ENCODE measurements at places on chromosomes 13 and 19.

DNA sequence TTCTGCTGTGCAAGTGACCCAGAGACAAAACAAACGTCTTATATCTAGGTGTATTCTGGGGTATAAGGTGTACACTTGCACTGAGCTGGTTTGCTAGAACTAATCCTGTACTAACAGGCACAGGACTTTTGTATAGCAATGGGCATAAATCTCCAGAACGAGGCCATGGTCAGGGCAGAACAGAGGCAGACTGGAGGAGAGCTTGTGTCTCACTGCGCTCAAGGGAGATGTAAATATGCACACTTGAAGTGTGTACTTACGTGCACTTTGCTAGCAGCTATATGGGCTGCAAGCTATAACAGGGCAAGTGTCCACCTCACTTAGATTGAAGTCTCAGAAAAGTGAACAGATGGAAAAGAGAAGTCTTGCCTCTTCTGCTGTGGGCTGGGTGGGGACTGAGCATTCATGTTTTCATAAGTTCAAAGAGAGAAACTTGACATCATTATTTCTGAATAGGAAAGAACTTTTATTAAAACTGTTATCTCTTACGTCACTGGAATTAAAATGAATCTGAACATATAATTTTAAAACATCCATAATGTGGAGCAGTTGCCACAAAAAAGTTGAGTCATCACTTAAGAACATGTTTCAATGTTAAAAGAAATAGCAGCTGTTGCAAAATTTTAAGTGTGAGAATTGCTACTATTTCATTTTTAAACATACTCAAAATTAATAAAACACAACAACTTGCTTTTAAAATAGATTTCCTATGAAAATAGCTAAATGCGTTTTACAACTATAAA lies 888.3 kb downstream of the PCDH9 start:
- H3K4me1 ChIP-seq, result peaks cover 20% of the 10 kb centered on the region
- DNase-seq, result no peak
- no peaks in the 10 kb centered on the region for H3K27me3 ChIP-seq
- H3K27ac ChIP-seq, result no peak overlapping the region
- no peak overlapping the region for H3K4me3 ChIP-seq

DNA sequence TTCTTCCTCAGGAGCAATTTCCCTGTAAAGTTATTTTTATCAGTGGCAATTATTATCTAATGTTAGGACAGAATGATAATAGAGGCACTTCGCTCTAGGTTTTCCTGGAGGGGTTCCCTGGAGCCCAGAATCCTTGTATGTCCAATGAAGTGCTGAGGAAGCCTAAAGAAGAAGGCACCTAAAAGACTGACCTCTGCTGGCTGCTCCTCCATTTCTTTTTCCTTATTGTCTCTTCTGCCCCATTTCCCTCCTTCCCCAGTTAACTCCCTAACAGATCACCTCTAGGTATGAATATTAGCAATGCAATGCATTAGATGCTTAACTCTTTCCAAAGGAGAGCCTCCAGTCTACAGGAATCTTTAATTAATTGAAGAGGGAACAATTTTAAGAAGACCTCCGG lies 985.4 kb downstream of the DIAPH3 start:
- H3K27me3 ChIP-seq, result no peaks in the 10 kb centered on the region
- no peaks in the 10 kb centered on the region for H3K4me1 ChIP-seq
- H3K4me3 ChIP-seq, result no peak overlapping the region
- H3K27ac ChIP-seq, result no peak overlapping the region
- DNase-seq, result peak; percentile 11

DNA sequence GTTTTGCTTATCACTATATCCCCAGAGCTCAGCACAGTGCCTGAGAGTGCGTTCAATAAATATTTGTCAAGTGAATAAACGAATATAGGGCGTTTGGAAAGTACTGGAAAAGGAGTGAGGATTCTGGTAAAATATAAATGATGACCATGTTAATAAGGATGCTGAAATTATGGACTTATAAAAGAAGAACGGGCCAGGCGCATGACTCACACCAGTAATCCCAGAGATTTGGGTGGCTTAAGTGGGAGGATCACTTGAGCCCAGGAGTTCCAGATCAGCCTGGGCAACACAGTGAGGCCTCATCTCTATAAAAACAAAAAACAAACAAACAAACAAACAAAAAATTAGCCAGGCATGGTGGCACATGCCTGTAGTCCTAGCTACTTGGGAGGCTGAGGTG lies 198.1 kb downstream of the VWA8 start:
- no peaks in the 10 kb centered on the region for H3K4me1 ChIP-seq
- DNase-seq, result no peak
- no peak overlapping the region for H3K27ac ChIP-seq
- no peaks in the 10 kb centered on the region for H3K27me3 ChIP-seq
- H3K4me3 ChIP-seq, result no peak overlapping the region

GRCh38 chr13:113623491-113624234 lies 34.3 kb downstream of the ATP4B start:
- DNase-seq, result no peak
- H3K36me3 ChIP-seq, result peaks cover 12% of the 10 kb centered on the region
- no peak overlapping the region for H3K4me3 ChIP-seq
- no peaks in the 10 kb centered on the region for H3K4me1 ChIP-seq
- no peak overlapping the region for H3K27ac ChIP-seq

- H3K4me1 ChIP-seq, result no peaks in the 10 kb centered on the region
- no peaks in the 10 kb centered on the region for H3K36me3 ChIP-seq
- no peak overlapping the region for H3K27ac ChIP-seq
- no peak for DNase-seq
Observed at GRCh38 chr19:47362321-47362720, 13.2 kb downstream of the DHX34 start.

DNA sequence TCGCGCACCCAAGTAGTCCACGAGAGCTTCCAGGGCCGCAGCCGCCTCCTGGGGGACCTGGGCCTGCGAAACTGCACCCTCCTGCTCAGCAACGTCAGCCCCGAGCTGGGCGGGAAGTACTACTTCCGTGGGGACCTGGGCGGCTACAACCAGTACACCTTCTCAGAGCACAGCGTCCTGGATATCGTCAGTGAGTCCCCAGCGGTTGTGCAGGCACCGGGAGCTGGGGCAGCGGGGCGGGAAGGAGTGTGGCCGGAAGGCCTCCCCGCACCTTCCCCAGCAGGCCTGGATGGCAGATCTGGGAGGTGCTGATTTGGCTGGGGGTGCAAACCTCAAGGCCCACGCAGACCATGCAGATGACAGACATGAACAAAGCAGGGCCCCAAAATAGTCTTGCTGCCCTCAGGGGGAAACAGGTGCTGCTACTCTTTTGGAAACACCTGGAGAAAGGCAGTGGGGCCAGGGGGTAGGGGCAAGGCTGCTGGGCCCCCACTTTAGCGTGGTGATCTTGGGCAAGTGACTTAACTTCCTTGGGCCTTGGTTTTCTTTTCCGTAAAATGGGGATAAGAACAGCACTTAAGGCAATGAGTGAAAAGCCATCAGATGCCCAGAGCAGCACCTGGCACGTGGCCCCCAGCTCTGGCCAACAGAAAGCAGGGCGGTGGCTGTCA lies 4.0 kb downstream of the MAG start:
- no peak overlapping the region for H3K4me3 ChIP-seq
- H3K4me1 ChIP-seq, result peaks cover 2% of the 10 kb centered on the region
- no peaks in the 10 kb centered on the region for H3K27me3 ChIP-seq
- DNase-seq, result no peak
- H3K36me3 ChIP-seq, result no peaks in the 10 kb centered on the region
- H3K27ac ChIP-seq, result no peak overlapping the region

GRCh38 chr19:23787106-23787505 lies 28.4 kb upstream of the ZNF681 start:
- H3K27me3 ChIP-seq, result no peaks in the 10 kb centered on the region
- H3K36me3 ChIP-seq, result no peaks in the 10 kb centered on the region
- no peak overlapping the region for H3K27ac ChIP-seq
- H3K4me1 ChIP-seq, result no peaks in the 10 kb centered on the region
- DNase-seq, result no peak

DNA sequence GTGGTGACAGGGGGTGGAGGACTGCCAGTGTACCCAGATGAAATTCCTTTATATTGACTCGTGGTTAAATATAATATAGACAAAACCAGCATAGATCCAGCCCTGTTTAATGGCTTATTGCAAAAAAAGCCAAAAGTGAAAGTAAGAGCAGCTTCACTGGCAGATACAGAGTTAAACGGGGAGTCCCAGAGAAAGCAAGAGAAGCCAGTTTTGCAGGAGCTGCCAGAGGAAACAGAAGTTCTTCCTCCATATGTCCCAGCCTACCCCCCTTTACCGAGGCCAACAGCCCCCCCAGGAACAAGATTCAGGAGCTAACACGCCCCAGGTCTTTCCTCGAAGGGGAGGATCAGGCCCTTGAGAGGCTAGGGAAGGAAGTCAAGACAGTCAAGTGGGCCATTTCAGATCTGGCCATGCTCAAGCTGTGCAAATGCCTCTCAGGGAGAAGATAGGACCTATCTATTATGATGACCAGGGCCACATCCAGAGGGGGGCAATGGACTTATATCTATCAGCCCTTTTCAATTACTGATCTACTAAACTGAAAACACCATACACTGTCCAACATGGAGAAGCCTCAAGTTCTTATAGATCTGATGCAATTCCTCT lies 47.2 kb upstream of the ZNF737 start:
- H3K4me3 ChIP-seq, result no peak overlapping the region
- H3K27ac ChIP-seq, result no peak overlapping the region

DNA sequence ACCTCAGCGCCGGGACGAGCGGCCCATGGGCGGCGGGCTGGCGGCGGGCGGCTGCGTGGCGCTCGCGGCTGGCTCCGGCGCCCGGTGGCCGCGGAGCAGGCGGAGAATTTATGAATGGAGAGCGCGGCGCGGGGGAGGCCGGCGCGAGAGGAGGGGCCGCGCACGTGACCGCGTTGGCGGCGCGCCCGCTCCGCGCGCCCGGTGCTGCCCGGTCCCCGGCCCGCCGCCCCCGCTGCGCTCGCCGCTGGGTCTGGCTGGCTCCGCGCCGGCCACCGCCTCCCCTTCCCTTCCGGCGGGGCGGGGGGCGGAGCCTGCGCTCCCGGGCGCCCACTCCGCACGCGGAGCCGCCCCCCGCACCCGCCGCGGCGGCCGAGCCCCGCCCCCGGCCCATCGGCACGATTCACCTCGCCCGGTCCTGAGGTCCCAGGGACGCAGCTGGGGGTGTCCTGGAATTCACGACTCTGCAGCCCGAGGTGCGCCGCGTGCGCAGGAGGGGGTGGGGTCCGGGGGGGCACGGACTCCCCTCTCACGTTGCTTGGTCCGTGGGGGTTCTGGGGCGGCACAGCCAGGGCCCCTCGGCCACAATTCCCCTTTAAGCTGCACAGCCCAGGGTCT lies at the start of gene CBARP:
CBARP (minus strand) TSS at position 252 of the 615 bp plus-strand sequence. CDS start 1,905 bp downstream, outside the sequence.
- DNase-seq, result peak; percentile 89
- H3K36me3 ChIP-seq, result no peaks in the 10 kb centered on the region
- H3K4me3 ChIP-seq, result peak within 1 kb of the TSS; percentile 75
- peaks cover 7% of the 10 kb centered on the region for H3K27me3 ChIP-seq
- peaks cover 13% of the 10 kb centered on the region for H3K4me1 ChIP-seq

DNA sequence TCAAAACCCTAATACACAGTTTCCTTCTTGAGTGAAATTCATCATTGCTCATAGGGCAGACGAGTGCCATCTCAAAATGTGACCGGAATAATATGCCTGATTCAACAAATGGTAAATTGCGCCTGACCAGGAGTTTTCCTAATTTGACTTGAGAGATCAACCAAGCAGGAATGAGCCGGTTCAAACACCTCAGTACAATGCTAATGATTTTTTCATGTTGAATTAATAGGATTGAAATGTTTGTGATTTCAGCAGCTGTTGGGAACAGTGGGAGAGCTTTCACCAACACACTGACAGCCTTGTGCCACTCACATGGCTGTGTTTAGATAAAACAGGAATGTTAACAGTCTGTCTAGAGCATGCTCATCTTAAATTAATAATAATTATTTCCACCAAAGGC lies 484.8 kb downstream of the PCDH9 start:
- H3K36me3 ChIP-seq, result no peaks in the 10 kb centered on the region
- H3K27me3 ChIP-seq, result no peaks in the 10 kb centered on the region
- H3K27ac ChIP-seq, result no peak overlapping the region
- no peak overlapping the region for H3K4me3 ChIP-seq
- no peaks in the 10 kb centered on the region for H3K4me1 ChIP-seq

- H3K4me3 ChIP-seq, result no peak overlapping the region
- H3K27me3 ChIP-seq, result no peaks in the 10 kb centered on the region
- no peaks in the 10 kb centered on the region for H3K4me1 ChIP-seq
- H3K36me3 ChIP-seq, result no peaks in the 10 kb centered on the region
- DNase-seq, result no peak
- no peak overlapping the region for H3K27ac ChIP-seq
Observed at GRCh38 chr13:46698014-46698413, 98.9 kb downstream of the ESD start.

DNA sequence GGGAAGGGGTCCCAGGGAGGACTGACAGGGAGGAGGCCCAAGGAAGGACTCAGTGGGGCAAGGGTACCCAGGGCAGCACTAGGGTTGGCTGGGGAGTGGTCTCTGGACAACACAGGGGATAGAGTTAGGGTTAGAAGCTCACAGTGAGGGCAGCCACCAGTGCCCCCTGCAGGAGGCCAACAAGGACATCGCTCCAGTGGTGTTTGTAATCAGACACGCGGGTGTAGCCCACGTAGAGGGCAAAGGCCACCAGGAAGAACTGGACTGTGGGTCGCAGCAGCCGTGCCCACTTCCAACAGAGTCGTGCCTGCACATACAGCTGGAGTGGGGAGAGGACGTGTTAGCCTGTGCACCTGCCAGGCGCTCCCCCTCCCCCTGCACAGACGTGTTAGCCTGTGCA lies 9.2 kb downstream of the PLPP2 start:
- peaks cover 30% of the 10 kb centered on the region for H3K27me3 ChIP-seq
- H3K4me3 ChIP-seq, result no peak overlapping the region
- no peaks in the 10 kb centered on the region for H3K36me3 ChIP-seq
- no peak overlapping the region for H3K27ac ChIP-seq
- DNase-seq, result peak; percentile 31

- H3K27ac ChIP-seq, result no peak overlapping the region
- H3K27me3 ChIP-seq, result peaks cover 22% of the 10 kb centered on the region
- no peak overlapping the region for H3K4me3 ChIP-seq
- H3K36me3 ChIP-seq, result no peaks in the 10 kb centered on the region
Observed at GRCh38 chr19:13071444-13072187, 31.0 kb downstream of the LYL1 start.

- DNase-seq, result no peak
- no peaks in the 10 kb centered on the region for H3K4me1 ChIP-seq
- no peaks in the 10 kb centered on the region for H3K27me3 ChIP-seq
- no peaks in the 10 kb centered on the region for H3K36me3 ChIP-seq
- no peak overlapping the region for H3K27ac ChIP-seq
- no peak overlapping the region for H3K4me3 ChIP-seq
Observed at GRCh38 chr13:63542770-63543169, 2127.1 kb upstream of the PCDH20 start.

DNA sequence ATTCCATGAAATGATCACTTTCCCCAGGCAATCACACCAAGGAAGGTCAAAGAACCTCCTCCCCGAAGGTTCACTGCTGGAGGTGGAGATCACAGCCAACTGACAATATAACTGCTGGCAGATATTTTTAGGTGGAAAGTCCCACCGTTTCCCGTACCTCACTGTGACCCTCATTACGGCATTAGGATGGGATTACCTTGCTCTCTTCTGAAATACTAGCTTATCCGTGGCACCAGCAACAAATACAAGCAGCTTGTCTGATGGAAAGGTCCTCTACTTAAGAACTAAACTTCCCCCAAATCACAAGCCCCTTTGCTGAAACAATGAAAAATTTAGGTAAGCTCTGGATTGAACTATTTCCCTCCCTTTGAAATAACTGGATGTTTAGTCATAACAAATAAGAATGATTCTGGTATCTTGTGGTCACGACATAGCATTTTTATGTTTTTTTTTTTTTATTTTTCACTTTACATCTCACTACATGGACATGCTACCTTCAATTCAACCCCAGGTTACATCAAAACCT lies 178.9 kb downstream of the COL4A1 start:
- H3K4me3 ChIP-seq, result no peak overlapping the region
- no peak overlapping the region for H3K27ac ChIP-seq
- H3K4me1 ChIP-seq, result peaks cover 78% of the 10 kb centered on the region
- H3K36me3 ChIP-seq, result no peaks in the 10 kb centered on the region

Measured in neural progenitor cell (in vitro differentiated cells).